CD4-positive, alpha-beta T cell treated with Interleukin-21 for 1 hour (primary cell): ENCODE measurements at places on chromosomes 4 and X.
A peak's percentile ranks its signal among the peaks of the same experiment; 100 is the strongest.

DNA sequence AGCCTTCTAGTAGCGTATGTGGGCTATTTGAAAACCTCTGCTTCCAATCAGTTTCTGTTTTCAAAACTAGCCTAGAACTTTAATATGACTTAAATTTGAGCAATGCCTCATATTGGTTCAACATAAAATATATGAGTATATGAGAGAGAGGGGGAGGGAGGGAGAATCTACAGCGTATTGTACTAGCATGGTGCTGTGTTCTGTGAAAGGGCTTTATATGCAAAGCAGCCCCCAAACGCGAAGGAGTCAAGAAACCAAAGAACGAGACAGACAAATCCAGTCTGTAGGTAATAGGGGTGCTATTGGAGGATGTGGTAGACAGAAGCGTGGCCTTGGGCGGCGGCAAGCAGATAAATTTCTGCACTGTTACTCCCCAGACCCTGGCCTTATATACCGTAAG, 784 bp upstream of the ANXA5 start:
- peak; percentile 25 for DNase-seq

- no peak for DNase-seq
Measured at GRCh38 chrX:105114554-105115130, 105.9 kb downstream of the TEX13A start.

GRCh38 chr4:81421346-81422218, 50.1 kb downstream of the RASGEF1B start:
- DNase-seq: peak; percentile 21

GRCh38 chr4:11831739-11832138, 403.0 kb upstream of the HS3ST1 start:
- no peak for DNase-seq

DNA sequence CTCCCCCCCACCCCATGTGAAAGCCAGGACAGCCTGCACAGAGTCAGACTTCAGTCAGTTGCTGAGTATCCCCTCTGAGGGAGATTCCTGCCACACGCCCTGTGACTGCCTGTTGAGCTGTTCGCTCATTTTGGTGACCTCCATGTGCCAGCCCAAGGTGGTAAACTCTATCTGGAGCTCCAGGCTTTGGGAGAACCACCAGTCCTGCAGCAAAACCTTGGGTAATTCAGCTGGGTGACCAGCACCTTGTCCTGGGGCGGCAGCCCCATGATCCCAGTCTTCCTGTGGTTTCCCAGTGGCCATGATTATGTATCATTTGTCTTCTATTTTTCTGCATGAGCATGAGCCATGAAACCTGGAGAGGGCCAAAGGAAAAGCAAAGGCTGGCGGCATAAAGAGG, 73.4 kb downstream of the NBDY start:
- DNase-seq: no peak

- no peak for DNase-seq
Measured at GRCh38 chr4:151729731-151730559, 30.9 kb downstream of the GATB start.

DNA sequence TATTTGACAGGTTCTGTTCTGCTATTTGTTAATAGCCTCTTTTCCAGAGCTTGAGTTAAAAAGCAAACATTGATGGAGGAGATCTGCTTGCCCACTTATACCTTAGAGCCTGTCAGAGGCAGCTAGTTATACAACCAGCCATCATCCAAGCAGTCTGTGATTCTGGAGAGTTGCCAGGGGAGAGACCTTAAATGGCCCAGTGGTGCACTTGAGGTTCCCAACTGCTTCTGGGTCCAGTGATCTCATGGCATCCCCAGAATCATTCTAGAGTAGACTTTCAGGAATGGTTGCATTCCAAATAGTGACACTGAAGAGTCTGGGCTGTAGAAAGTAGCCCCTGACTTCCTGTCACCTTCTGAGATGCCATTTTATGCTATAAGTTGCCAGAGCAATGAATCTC, 160.7 kb downstream of the FHIP1A start:
- DNase-seq: no peak

DNA sequence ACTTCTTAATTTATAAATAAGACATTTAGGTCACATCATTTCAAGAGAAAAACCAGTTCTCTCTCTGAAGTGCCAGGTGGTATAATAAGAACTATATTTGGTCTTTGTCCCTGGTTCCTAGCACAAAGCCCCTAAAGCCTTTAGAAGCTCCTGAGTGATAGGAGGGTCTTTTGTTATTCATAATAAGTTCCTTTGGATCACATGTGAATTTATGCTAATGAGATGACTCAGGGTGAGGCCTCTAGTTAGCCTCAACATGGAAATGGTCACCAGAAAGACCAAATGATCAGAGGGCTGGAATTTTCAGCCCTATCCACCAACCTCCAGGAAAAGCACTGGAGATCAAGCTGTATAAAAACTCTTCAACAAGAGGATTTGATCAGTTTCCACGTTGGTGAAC, 68.1 kb upstream of the BLTP1 start:
- no peak for DNase-seq

GRCh38 chr4:138177278-138177968, 64.7 kb downstream of the SLC7A11 start:
- DNase-seq: no peak

- DNase-seq: peak; percentile 78
Measured at GRCh38 chr4:182925298-182925757, 8.1 kb upstream of the DCTD start.

DNA sequence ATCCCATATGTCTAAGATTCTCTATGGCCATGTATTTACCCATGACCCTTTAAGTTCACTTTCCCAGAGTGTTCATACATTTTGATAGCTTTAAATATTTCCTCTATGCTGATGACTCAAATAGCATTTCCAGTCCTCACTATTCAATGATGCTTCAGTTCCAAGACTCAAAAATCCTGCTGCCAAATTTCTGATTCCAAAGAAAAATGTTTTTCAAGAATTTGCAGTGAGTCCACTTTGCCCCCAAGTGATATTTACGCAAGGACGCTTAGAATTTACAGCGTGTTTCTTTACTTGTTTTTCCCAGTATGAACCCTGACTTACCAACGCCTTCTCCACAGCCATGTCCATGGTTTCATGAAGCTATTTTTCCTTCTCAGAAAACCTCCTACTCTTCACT, 127.9 kb upstream of the PCDH18 start:
- no peak for DNase-seq

- no peak for DNase-seq
Measured at GRCh38 chrX:15719324-15719968, 18.6 kb upstream of the CA5B start.

DNA sequence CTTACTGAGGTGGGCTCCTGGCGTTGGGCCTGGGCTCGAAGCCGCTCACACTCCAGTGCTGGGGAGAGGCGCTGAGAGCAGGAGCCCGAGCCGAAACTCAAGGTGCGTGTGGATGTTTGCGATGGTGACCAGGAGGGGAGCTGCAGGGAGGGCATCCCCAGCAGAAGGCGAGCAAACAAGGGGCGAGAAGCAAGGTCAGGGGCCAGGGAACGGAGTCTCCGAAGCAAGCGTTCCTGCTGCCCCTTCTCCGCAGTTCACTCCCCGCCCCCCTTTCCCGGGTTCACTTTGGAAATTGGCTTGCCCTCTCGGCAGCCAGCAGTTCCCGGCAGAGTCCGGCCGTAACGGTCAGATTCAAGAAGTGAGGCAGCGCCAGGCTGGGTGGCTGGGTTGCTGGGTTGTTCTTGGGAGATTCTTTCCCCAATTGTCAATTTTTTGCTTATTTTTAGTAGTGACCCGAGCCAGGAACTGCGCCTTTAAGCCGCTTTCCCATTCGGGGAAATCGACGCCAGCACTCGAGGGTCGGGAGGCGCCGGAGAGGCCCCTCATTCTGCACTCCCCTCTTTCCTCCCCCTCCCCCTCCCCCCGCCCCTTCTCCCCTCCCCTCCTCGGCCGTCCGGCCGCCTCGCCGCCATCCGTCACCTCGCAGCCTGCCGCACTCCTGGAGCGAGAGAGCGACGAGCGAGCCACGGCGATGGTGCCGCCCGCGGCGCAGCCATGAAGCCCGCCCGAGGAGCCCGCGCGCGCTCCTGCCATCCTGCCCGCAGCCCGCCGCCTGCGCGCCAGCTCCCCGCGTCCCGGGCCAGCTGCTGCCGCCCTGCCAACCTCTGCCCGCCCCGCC, at the start of gene FRMPD3:
TSS of gene FRMPD3 (plus strand) at position 655 of the 838 bp plus-strand sequence. CDS start 76,937 bp downstream, outside the sequence.
- DNase-seq: peak; percentile 13

GRCh38 chr4:149980941-149981340, 97.3 kb upstream of the DCLK2 start:
- peak; percentile 41 for DNase-seq

GRCh38 chrX:66142351-66142750, 21.7 kb upstream of the HEPH start:
- no peak for DNase-seq

- DNase-seq: no peak
Measured at GRCh38 chr4:38926896-38927295, 59.3 kb downstream of the FAM114A1 start.

GRCh38 chrX:145729635-145730034, 88.0 kb upstream of the SLITRK2 start:
- DNase-seq: no peak

- no peak for DNase-seq
Measured at GRCh38 chr4:148258535-148258934, 183.7 kb downstream of the NR3C2 start.

DNA sequence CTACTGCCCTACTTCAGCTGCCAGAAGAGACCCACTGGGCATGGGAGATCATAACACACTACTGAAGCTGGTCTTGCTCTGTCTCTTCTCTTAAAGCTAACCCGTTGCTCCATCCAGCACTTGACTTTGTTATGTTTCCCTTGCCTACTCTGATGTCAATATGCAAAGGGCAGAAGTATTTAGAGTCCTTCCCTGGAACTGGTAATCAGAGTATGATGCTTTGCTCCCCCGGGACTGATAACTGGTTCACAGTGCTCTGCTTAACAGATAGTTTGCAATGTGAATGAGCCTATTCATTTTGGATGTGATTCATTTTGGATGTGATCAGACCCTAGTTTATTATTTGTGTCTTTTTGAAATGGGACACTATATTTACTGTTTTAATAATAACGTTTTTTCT, 12.3 kb upstream of the UCP1 start:
- DNase-seq: no peak

- DNase-seq: no peak
Measured at GRCh38 chr4:165190591-165191347, 16.6 kb upstream of the KLHL2 start.

- no peak for DNase-seq
Measured at GRCh38 chrX:97882306-97882705, 998.6 kb downstream of the RPA4 start.

DNA sequence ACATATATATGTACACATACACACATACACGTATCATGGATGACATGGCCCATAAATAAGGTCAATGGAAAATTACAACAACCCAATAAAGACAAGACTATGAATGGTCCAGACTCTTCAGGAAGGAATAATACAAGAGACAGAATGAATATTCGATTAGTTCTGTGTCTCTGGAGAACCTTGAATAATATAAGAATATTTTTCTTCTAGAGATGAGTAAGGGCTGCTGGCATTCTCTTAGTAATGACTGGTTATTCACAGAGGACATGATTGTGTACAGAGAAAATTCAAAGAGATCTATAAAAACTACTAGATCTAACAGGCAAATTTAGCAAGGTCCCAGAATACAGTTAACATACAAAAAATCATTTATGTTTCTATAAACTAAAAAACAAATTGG, 23.3 kb downstream of the SPIN4 start:
- DNase-seq: no peak

DNA sequence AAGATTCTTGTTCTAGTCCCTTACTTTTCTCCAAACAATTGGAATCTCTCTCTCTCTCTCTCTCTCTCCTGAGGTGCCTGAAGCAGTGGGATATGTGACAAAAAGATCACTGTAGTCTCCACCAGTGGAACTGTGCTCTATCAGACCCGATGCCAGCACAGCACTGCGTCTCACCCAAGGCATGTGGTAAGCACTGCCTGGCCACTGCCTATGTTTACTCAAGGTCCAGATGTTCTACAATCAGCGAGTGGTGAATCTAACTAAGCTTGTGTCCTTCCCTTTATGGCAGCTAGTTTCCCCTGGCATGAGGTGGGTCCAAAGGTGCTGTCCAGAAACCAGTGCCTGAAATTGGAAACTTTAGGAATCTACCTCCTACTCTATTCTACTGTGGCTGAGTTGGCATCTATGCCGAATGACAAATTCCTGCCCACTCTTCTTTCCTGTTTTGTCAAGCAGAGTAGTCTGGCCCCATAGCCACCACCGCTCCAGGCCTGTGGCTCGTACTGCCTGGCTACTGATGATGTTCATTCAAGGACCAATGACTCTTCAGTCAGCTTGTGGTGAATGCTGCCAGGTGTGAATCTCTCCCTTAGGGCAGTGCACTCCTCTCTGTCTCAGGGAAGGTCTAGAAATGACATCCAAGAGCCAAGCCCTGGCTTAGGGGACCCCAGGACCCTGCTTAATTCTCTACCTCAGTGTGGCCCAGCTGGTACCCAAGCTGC, 416.5 kb downstream of the TEX13C start:
- no peak for DNase-seq

- no peak for DNase-seq
Measured at GRCh38 chr4:11487868-11488544, 59.3 kb upstream of the HS3ST1 start.

GRCh38 chr4:52290466-52290865, 239.4 kb downstream of the SPATA18 start:
- DNase-seq: no peak

GRCh38 chr4:64230709-64231310, 178.4 kb downstream of the TECRL start:
- no peak for DNase-seq

DNA sequence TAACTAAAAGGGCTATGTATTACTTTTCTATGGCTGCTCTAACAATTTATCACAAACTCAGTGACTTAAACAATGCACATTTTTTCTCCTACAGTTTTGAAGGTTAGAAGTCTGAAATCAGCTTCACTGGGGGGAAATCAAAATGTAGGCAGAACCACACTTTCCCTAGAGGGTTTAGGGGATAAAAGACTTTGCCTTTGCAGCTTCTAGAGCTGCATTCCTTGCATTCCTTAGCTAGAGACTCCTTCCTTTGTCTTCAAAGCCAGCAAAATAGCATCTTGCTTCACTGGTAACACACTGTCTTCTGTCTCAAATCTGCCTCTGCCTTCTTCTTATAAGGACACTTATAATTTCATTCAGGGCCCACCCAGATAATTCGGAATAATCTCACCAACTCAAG, 152.4 kb upstream of the SPIN4 start:
- no peak for DNase-seq

DNA sequence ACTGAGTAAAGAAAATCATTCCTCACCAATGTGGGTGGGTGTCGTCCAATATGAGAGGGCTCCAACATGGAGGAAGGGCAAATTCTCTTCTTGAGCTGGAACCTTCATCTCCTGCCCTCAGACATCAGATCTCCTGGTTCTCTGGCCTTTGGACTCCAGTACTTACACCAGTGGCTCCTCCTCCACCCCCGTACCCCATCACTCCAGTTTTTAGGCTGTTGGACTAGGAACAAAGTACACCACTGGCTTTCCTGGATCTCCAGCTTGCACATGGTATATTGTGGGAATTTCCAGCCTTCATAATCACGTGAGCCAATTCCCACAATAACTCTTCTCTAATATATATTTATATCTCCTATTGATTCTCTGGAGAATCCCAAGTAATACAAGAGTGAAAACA, 196.9 kb downstream of the PDHA2 start:
- DNase-seq: no peak
